Left ventricle myocardium inferior (tissue), 1 donor: ENCODE measurements at places on chromosomes 6 and 20. TPM values are rescaled to one million over a fixed set of nuclear protein-coding genes. Genes with fewer than 3 reads are reported as not detected.

GRCh38 chr6:96626759-96627364 lies 63.9 kb downstream of the FHL5 start:
- DNase-seq = no peak

Gene BMP6
- 5.2 TPM for total RNA-seq

Gene PI16
- total RNA-seq = 25.9 TPM

Gene RALY
- total RNA-seq = 107 TPM

Gene HLA-DPA1
- 28.8 TPM for total RNA-seq

Gene SEC23B
- total RNA-seq = 9.7 TPM

GRCh38 chr6:145547594-145548335 lies 187.6 kb downstream of the EPM2A start:
- DNase-seq = no peak

Gene CD40
- total RNA-seq = 6.8 TPM

- DNase-seq = peak; percentile 34
Measured at GRCh38 chr6:151054306-151054705, 185.5 kb upstream of the AKAP12 start.

- DNase-seq = no peak
Measured at GRCh38 chr6:119856136-119856535, 506.6 kb upstream of the MAN1A1 start.

- DNase-seq = no peak
Measured at GRCh38 chr20:9660236-9660868, 146.0 kb downstream of the LAMP5 start.

- no peak for DNase-seq
Measured at GRCh38 chr20:47093320-47093966, 198.8 kb downstream of the EYA2 start.

DNA sequence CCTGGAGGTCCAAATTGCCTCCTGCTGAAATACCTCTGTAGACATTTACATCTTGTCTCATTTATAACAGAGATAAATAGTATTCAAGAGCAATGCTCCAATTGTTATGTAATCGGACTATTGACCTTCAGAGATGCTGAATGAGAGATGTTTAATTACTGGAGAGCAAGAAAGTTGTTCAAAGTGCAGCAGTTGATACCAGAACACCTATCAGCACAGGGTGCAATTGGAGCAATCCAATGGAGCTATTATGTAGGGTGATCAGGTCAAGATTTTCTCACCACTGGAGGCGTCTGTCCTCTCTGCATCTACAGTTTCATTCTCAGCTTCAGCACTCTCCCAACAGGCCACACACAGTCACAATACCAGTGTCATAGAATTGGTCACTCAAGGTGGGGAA lies 19.5 kb upstream of the TMX4 start:
- DNase-seq = no peak

DNA sequence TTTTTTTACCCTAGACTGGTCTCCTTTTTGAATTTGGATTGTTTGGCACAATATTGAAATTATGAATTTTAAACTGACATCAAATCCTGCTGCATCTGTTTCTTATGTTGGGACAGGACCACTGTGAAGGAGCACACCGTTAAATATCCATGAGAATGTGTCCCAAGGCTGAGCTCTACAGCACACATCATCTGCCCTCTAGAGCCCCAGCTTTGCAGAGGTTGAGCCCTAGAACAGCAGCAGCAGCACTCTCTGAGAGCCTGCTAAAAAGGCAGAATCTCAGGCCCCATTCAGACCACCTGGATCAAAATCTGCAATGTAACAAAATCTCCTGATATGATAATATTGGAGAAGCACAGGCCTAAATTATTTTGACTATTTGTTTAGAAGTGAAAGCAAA lies 192.1 kb upstream of the CCN2 start:
- DNase-seq = no peak

DNA sequence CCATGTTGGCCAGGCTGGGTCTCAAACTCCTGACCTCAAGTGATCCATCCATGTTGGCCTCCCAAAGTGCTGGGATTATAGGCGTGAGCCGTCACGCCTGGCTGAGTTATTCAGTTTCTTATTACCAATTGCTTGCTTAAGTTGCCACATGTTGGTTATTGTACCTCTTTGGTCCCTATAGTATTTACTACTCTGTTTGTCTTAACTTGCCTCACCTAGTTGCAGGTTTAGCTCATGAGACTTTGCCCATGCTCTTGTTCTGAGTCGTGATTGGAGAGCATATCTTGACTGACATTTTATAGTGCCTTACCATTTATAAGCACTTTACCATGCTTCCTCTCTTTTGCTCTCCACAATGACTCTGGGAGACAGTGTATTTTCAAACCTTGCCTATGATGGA lies 134.2 kb upstream of the HDGFL1 start:
- DNase-seq = no peak

GRCh38 chr6:68572975-68573374 lies 62.1 kb upstream of the ADGRB3 start:
- no peak for DNase-seq

Gene ABHD16B
- not detected for total RNA-seq

- DNase-seq = no peak
Measured at GRCh38 chr6:10520468-10520867, 683 bp upstream of the GCNT2 start.

Gene FOXQ1
- total RNA-seq = not detected

DNA sequence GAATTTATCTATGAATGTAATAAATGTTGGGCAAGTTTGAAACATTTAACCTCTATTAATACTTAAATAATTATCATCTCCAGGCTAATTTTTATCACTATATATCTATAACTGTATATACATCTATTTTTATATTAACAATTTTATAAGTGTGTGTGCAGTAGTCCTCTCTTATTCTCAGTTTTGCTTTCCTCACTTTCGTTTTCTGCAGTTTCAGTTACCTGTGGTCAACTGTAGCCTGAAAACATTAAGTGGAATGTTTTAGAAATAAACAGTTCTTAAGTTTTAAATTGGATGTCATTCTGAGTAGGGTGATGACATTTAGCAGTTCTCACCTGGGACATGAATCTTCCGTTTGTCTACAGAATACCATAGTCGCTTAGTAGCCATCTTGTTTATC lies 379.4 kb upstream of the MAN1A1 start:
- no peak for DNase-seq

- DNase-seq = no peak
Measured at GRCh38 chr6:34912715-34913464, 23.8 kb downstream of the ANKS1A start.

DNA sequence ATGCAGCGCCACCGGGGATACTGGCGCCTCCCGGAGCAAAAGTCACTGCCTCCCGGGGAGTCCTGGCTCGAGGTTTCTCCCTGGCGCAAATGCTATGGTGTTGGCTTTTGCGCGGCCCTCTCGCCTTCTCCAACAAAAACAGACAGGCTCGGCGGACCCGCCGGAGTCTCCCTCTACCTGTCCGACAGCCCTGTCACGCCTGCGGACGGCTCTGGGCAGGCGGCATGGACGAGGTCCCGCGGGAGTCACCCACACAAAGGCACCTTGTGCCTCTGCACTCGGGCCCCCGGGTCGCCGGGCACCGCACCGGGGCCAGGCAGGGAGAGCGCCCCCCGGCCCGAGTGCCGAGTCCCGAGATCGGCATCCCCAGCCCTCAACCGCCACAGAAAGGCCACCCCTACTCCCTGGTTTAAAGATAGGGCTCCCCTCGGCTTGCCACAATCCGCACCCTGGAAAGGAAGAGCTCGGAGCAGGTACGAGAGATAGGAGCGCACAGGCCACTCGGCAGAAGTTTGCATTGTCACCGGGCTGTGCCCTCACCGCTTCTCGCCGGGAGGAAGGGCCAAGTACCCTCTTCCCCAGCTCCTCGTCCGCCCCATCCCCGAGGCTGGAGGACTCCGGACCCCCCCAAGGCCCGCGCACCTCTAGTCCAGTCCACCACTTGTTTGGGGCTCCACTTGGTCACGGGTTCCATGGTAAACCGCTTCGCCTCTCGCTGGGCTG lies 903 bp downstream of the CNKSR3 start:
- DNase-seq = peak; percentile 21

DNA sequence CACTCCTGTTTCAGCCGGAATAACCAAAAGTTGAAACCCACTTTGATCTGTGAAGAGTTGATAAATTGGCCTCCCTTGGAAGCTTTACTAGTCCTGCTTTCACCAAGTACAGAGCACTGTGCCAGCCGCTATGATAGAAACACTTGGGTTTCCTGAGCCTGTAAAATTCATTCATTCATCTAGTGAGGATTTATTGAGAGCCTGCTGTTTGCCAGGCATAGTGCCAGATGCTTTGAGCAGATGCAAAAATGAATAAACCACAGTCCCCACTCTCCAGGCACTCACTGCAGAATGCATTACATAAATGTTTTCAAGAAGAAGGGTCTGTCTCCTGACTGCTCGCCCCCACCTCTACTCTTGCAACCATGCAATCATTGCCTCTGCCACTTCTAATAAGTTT lies 25.3 kb upstream of the TMEM217 start:
- no peak for DNase-seq

DNA sequence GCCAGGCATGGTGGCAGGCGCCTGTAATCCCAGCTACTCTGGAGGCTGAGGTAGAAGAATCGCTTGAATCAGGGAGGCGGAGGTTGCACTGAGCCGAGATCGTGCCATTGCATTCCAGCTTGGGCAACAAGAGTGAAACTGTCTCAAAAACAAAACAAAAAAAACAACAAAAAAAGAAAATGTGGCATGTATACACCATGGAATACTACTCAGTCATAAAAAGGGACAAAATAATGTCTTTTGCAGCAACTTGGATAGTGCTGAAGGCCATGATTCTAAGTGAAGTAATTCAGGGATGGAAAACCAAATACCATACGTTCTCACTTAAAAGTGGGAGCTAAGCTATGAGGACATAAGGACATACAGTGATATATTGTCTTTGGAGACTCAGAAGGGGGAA lies 96.3 kb downstream of the MYB start:
- DNase-seq = no peak

GRCh38 chr6:66051812-66052211 lies 344.8 kb upstream of the EYS start:
- no peak for DNase-seq

- no peak for DNase-seq
Measured at GRCh38 chr6:89260832-89261231, 43.7 kb upstream of the GABRR1 start.

- DNase-seq = peak; percentile 87
Measured at GRCh38 chr6:158868890-158869825, 50.0 kb upstream of the EZR start.
